ENCODE measurements at places on chromosomes 12 and 14. TPM values are rescaled to one million over a fixed set of nuclear protein-coding genes. Genes with fewer than 3 reads are reported as not detected.

WNT1 gene
- total RNA-seq = not detected

CLEC7A gene
- not detected for total RNA-seq

ZNF891 gene
- 1.8 TPM for total RNA-seq

ITGB7 gene
- 137 TPM for total RNA-seq

VEZT gene
- 46.9 TPM for total RNA-seq

SERPINA5 gene
- not detected for total RNA-seq

ISM2 gene
- 0.94 TPM for total RNA-seq

MANSC4 gene
- total RNA-seq = not detected

OASL gene
- total RNA-seq = 11.4 TPM

CACNA2D4 gene
- 4.2 TPM for total RNA-seq

GOLT1B gene
- total RNA-seq = 31.6 TPM

KRT72 gene
- 0.16 TPM for total RNA-seq

MAP3K9 gene
- total RNA-seq = 9.6 TPM

MYF6 gene
- total RNA-seq = not detected

IRAK3 gene
- 0.31 TPM for total RNA-seq

PLBD1 gene
- total RNA-seq = not detected

RFLNA gene
- not detected for total RNA-seq

RPS6KA5 gene
- 12.8 TPM for total RNA-seq

KRT79 gene
- 0.87 TPM for total RNA-seq

RAPGEF3 gene
- 0.58 TPM for total RNA-seq

TAMALIN gene
- 26.0 TPM for total RNA-seq

OVCH1 gene
- not detected for total RNA-seq

ACOT6 gene
- not detected for total RNA-seq

LUM gene
- not detected for total RNA-seq

SPTLC2 gene
- total RNA-seq = 30.2 TPM

LRRIQ1 gene
- not detected for total RNA-seq

NXPH4 gene
- total RNA-seq = 0.45 TPM

ARHGEF25 gene
- 1.1 TPM for total RNA-seq

C12orf54 gene
- total RNA-seq = not detected

CTSG gene
- not detected for total RNA-seq

AQP2 gene
- not detected for total RNA-seq

BDKRB1 gene
- not detected for total RNA-seq

PLEKHA5 gene
- total RNA-seq = 3.2 TPM

OTX2 gene
- total RNA-seq = not detected

PLEKHG7 gene
- not detected for total RNA-seq

LRP10 gene
- total RNA-seq = 18.7 TPM

WDHD1 gene
- total RNA-seq = 68.4 TPM

NFE2 gene
- not detected for total RNA-seq

CRACR2A gene
- total RNA-seq = 24.7 TPM

TAS2R14 gene
- total RNA-seq = 1.0 TPM

SAMD15 gene
- total RNA-seq = 0.56 TPM

IKBIP gene
- 34.9 TPM for total RNA-seq

GLIPR1L1 gene
- not detected for total RNA-seq

TSPAN19 gene
- total RNA-seq = not detected

CNIH1 gene
- total RNA-seq = 82.7 TPM

USP30 gene
- 7.4 TPM for total RNA-seq

CD69 gene
- 166 TPM for total RNA-seq

SLC25A47 gene
- not detected for total RNA-seq

INHBC gene
- total RNA-seq = not detected

PIWIL1 gene
- total RNA-seq = not detected

TRPV4 gene
- not detected for total RNA-seq

A2M gene
- total RNA-seq = not detected

RNASE4 gene
- total RNA-seq = 1.1 TPM

ITGA7 gene
- 4.8 TPM for total RNA-seq

PTPRQ gene
- not detected for total RNA-seq

SLC6A13 gene
- not detected for total RNA-seq

MMAB gene
- 60.9 TPM for total RNA-seq
